KG1 (cell line): ENCODE measurements at places on chromosomes 7 and 10.

DNA sequence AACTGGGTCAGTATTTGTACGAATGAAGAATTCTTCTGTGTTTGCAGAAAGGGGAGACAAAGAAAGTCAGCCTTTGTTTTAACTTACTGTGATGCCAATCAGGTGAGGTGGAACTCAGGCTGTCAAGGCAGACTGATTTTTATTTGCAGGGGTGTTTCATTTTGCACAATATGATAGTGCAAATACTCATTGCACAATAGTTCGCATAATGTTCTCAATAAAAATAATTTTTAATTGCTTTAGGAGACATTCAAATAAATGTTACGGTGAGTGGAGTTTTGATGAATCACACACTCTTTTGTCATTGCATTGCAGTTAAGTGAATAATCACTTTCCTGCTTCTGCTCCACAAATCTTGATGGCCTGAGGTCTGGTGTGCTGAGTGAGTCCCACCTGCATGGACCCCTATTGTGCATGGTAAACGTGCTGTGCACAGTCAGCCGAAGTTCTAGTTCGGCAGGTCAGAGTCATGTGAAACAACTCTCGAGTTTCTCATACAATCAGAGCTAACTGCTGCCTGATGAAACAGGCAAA is 141.3 kb upstream of the FZD8 start:
- no peak for DNase-seq

DNA sequence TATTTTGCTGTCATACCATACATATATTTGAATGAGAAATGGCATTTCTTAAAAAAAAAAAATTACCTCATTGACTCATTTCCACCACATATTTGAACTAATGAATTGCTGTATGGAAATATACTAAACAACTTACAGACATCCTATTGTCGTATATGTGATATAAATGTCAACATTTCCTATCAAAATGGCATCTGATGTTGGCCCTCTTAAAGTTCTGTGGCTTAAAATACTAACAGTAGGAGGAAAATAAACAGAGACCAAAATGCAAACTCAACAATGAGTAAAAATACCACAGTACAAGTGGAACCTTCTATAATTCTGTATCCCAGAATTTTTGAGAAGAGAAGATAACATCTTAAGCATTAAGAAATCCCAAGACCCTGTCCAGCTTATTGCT is 405.6 kb upstream of the GALNT17 start:
- DNase-seq: no peak

DNA sequence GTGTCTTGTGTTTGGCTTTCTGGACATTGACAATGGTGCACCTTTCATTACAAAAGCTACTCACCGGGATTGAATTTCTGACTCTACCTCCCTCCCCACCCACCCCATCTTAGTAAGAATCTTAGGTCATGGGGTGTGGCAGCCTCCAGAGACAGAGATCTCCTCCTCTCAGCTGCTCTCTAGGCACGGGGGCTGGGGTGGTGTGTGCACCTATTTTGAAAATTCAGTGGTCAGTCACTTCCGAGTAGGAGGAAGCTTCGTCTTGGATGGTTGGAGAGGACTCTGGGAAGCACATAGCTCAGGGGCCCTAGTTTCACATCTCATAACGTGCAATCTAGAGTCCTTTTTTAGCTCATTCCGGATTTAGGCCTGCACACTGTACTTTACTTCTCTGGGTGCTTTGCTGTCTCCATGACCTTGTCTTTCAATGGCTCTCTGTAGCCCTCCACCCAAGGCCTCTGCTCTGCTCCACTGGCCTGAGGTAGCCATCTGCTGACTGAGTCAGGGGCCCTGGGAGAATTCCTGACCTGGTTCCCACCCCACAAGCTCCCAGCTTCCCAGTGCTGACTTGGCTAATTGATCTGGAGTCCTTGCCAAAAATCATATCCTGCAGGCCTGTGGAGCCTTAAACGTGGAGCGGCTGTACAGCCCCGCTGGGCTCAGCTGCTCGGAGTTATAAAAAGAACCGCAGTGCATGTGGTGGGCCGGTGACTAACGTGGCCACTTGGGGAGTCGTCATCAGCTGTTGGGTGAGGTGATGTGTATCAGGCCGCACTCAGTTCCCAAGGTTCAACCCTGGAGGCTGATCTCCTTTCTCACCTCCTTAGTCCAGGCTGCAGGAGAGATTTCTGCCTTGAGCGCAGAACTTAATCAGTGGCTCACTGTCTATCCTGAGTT is 19.3 kb upstream of the ADAMTS14 start:
- DNase-seq: no peak

DNA sequence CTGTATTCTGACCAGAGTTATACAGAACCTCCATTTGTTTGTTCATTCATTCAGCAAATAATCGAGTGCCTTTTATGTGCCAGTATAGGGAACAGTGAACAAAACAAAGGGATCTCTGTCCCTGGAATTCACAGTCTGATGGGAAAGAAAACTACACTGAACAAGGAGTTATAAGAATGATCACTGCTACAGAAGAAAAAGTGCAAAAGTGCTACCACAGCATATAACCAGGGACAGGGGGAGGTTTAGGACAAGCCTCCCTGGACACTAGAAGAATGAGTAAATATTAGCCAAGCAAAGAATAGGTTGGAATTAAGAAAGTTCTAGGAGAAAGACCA is 4.2 kb downstream of the CLDN12 start:
- DNase-seq: no peak

DNA sequence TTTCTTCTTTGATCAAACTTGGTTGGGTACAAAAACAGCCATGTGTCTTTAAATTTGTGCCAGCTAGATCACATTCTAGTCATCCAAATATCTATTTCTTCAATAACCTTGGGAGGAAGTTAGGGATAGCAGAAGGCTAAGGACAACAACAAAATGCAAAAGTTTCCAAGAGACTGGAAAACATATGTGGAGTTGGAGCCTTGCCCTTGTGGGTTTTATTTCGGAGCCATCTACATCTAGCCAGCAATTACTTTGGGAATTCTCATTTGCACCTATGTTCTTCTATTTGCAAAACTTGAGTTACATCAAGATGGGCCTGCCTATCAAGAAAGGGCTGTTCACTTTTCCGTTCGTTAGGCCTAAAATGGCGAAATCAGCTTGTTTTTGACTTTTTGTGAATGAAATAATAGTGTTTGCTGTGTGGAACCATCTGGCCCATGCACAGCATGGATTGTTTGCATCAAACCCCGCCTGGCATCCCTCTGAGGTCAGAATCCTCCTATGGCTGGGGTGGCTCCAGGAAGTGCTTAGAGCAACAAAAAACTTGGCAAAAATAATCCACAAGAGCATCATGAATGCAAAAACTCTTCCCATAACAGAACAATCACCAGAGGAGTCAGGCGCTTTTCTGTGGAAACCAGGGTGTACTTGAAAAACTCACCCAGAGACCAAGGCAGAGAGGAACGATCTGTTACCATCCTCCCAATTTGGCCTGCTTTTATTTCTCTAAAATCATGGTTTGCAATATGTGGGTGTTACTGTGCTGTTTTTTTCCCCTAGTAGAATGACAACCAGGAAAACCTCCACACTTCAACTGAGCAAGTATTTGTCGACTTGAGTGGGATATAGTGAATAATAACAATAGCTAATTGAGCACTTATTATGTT is 36.2 kb upstream of the XPNPEP1 start:
- DNase-seq: no peak
